ENCODE measurements at places on chromosomes 5 and 9. TPM values are rescaled to one million over a fixed set of nuclear protein-coding genes. Genes with fewer than 3 reads are reported as not detected.

The PFN3 gene
- total RNA-seq: not detected

The MYOZ3 gene
- not detected for total RNA-seq

The STRBP gene
- total RNA-seq: 7.8 TPM

The SH3RF2 gene
- total RNA-seq: 19.2 TPM

The EQTN gene
- total RNA-seq: 0.78 TPM

The ADRA1B gene
- total RNA-seq: 0.92 TPM

The CDH18 gene
- total RNA-seq: 0.23 TPM

The PIP5KL1 gene
- total RNA-seq: 16.0 TPM

The DCAF12 gene
- total RNA-seq: 23.6 TPM

The HNRNPA0 gene
- 10.3 TPM for total RNA-seq

The ZDHHC12 gene
- total RNA-seq: 144 TPM

The SPINK7 gene
- total RNA-seq: 4.2 TPM

The RNF38 gene
- 5.9 TPM for total RNA-seq

The TENT4A gene
- 11.3 TPM for total RNA-seq

The IFNK gene
- total RNA-seq: not detected

The PCDHB11 gene
- 0.09 TPM for total RNA-seq

The KCTD16 gene
- total RNA-seq: 0.28 TPM

The LECT2 gene
- total RNA-seq: not detected

The ANKRD20A1 gene
- not detected for total RNA-seq

The SPATA6L gene
- 0.23 TPM for total RNA-seq

The OXCT1 gene
- total RNA-seq: 17.8 TPM

The C5orf58 gene
- not detected for total RNA-seq

The CDX1 gene
- not detected for total RNA-seq

The LRRC19 gene
- total RNA-seq: not detected

The SLC6A3 gene
- total RNA-seq: not detected

The SAXO1 gene
- total RNA-seq: not detected

The LCN9 gene
- not detected for total RNA-seq

The SNX24 gene
- 15.1 TPM for total RNA-seq

The SH3GL2 gene
- total RNA-seq: 0.07 TPM

The CMBL gene
- 3.1 TPM for total RNA-seq

The TTC23L gene
- 0.05 TPM for total RNA-seq

The DOCK8 gene
- total RNA-seq: 0.71 TPM

The ROR2 gene
- 0.85 TPM for total RNA-seq

The GLRA1 gene
- not detected for total RNA-seq

The CDC25C gene
- total RNA-seq: 8.8 TPM

The GZMA gene
- not detected for total RNA-seq
